ENCODE measurements at places on chromosomes 3 and 15.

GRCh38 chr3:155241579-155241978 lies 51.9 kb downstream of the STRIT1 start:
- no peak for DNase-seq

- DNase-seq: no peak
Observed at GRCh38 chr3:164451072-164451910, 627.0 kb downstream of the SI start.

GRCh38 chr3:187186375-187186774 lies 10.9 kb upstream of the RTP1 start:
- DNase-seq: no peak

- no peak for DNase-seq
Observed at GRCh38 chr3:137988152-137988551, 21.8 kb upstream of the CLDN18 start.

- no peak for DNase-seq
Observed at GRCh38 chr3:36876181-36876936, 68.5 kb downstream of the TRANK1 start.

- no peak for DNase-seq
Observed at GRCh38 chr3:196399485-196399945, 32.7 kb downstream of the UBXN7 start.

Measured in stimulated activated CD8-positive, alpha-beta memory T cell treated with anti-CD3 and anti-CD28 coated beads, Interleukin-15, amount 100 ng/mL, for 4 hours (primary cell).